Osteocyte (in vitro differentiated cells): ENCODE measurements at places on chromosomes 3 and 15.

DNA sequence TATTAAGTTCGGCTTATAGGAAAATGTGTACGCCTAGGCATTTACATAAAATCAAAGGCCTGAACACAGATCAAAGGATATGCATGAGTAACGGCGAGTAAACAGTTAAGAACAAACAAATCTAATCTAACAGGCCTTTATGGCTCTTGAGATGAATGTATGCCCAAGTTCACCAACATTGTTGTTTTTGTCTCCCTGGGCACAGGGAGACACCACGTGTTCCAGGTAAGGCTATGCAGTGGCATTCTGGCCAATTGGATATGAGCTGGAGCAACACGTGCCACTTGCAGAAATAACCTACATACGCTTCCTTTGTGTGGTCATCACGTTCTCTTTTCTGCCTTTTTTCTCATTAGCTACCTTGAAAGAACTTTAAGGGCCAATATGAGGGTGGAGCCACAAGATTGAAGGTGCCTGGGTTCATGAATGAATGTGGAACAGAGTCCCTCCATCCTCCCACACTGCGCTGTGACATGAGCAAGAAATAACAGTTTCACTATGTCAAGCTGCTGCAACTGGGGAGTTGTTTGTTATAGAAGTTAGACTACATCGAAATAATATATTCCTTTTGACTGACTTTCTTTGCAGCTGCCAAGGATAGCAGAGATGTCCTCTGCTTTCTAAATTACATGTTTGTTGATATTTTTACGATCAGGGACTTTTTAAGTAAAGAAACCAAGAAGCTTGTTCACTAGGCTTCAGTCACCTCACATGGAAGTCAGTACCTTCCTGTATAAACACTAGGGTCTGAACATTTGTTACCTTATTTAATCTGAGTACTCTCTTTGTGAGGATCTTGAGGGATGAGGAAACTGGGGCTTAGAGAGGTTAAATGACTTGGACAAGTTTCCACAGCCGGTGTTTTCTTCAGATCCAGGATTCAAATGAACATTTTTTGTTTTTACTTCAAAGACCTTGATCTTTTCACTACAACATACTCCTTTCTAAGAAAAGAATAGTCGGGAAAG is 427.5 kb upstream of the TBL1XR1 start:
- DNase-seq, result no peak

- no peak for DNase-seq
Measured at GRCh38 chr15:73589766-73590165, 43.4 kb downstream of the NPTN start.

GRCh38 chr3:72961752-72962151 is 34.9 kb upstream of the PPP4R2 start:
- no peak for DNase-seq

GRCh38 chr3:45852828-45853227 is 10.9 kb upstream of the LZTFL1 start:
- DNase-seq, result no peak

- DNase-seq, result no peak
Measured at GRCh38 chr15:69232765-69233164, 65.9 kb upstream of the PAQR5 start.

DNA sequence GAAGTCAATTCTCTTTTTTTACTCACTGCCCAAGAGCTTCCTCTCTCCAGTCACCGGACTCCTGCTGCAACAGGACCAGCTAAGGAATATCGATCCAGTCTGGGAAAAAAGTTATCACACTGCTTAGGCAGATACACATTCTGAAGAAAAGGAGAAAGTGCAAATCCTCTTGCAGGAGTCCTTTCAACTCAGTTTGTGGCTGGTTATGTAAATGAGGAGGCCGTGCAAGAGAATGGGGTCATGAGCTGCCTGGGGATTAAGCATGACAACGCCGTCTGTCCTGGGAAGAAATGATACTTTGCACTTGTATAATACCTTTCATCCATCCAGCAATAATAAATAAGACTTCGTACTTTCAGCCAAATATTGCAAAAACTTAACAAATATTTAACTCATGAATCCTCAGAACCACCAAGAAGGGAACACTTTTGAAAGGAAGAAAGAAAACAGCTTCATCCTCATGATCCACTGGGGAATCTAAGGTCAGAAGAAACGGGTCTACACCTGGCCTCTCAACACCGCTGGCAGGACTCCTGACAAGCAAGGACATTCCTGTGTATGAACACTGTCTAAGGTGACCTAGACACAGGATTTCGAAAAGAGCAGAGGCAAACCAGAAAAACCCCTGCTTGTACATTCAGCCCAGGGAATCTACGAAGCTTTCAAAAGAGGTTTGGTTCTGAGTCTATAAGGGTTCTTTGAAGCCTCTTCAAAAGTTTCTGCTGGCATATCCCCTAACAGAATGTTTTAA is 13.1 kb upstream of the WWTR1 start:
- DNase-seq, result no peak

GRCh38 chr15:38193496-38193895 is 59.1 kb upstream of the SPRED1 start:
- DNase-seq, result no peak

- DNase-seq, result peak; percentile 92
Measured at GRCh38 chr15:45200799-45201556, 13.2 kb upstream of the SHF start.

- no peak for DNase-seq
Measured at GRCh38 chr3:166569589-166569988, 732.4 kb upstream of the BCHE start.

DNA sequence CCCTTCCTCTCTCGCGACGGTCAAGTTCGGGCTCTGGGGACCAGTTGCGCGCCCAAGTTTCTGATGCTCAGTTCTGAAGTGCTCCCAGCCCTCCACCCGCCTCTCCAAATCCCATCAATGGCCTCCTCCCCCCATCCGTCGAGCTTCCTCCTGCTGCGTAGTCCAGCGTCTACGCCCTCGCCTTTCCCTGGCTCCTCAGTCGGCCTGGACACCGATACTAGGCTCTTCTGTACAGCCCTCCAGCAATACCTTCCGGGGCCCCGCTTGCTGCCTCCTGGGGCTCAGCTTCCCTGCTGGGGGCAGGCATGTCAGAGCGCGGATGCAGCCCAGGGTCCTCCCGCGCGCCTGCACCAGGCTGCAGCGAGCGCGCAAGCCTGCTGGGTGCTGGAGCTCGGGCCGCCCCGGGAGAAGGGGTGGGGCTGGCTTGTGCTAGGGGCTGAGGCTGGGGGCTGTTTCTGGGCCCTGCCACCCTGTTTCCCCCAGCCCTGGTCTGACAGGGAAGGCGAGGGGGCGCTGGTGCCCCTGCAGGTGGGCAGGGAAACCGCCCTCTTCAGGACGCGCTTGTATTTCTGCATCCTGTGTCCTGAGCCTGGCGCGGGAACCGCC is 353.3 kb upstream of the SUCLG2 start:
- no peak for DNase-seq

DNA sequence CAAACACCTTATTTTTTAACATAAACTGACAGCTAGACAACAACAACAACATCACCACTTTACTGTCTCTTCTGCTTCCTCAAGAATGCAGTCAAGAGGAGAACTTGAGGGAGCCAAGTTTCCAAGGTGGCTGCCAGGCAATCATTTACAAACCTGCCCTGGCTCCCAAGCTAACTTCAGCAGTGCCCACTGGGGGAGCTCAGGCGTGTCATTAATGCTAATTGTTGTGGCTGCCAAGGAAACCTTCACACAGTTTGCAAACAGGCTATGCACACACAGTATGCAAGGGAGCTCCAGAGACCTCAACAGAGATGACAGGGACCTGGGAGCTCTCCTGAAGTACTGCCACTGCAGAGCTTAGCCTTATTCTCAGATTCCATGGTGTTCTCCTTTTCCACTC is 2.1 kb downstream of the DZIP1L start:
- DNase-seq, result no peak

DNA sequence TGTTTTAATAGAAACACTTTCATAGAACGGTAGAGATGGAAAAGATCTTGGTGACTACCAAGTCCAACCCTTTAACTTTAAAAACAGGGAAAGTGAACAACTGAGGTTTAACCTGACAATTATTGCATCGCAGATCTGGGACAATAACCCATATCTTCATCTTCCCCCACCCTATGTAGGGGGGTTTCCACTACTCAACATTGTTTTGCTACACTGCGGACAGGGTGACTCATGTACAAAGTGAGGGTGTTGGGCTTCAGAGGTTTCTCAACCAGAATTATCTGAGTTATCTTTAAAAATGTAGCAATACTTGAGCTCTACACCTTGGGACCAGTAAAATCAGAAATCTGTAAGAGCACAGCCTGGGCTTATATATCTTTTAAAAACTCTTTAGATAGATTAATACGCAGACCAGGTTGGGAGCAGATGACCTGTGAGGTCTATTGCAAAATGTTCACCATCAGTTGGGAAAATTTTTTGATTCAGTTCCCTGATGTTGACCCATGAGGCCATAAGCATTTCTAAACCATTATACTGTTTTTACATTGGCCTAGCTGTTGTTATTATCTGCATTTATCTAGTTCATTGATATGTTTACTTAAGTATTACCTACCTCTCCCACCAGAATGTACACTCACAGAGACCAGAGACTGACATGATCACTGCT is 103.6 kb upstream of the ICE2 start:
- no peak for DNase-seq

DNA sequence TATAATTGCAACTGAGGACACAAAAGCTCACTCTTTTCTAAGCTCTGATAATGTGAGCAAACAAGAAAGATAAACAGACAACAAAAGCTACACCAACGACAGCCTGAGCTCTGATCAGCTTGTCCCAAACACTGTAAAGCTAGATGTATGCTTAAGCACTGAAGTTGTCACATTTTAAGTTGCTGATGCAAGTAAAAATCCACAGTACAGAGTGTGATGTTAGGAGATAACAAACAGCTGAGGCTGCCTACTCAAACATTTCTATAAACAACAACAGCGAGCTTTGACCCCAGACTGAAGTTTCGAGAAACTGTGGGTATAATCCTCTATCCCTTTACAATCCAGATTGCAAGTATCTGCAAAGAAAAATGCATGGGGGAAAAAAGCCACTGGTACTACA is 10.7 kb downstream of the MTHFS start:
- no peak for DNase-seq

DNA sequence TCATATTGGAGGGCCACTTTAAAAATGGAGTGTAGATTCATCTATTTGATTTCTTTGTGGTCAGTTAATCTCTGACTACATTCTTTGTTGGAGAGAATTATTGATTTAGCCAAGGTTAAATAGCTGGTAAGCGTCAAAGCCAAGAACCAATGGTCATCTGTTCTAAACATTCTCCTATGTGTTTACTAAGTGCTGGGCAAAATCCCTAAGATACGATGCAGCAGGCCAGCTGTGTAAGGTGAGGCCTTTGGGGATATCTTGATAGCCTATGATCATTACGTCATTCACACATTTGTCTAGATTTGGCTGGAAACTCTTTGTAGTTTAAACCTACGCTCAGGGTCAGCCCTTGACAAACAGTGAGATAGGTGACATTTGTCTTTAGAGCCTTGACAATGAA is 236.2 kb downstream of the NR1D2 start:
- no peak for DNase-seq

DNA sequence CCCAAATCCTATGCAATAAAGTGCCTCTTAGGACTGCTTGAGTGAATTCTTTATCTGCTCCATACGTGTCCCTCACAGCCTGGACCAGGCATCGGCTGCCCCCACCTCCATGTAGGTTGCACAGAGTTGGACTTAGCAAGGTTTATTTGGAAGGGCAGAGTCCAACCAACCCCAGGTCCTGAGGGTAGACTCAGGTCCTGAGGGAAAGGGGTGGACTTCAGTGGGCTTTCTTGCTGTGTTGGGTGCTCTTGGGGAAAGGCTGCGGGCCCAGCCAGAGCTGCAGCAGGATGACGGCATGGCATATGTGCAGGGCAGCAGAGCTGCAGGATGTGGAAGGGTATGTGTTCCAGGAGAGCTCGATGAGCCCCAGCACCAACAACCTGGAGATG is 6.5 kb downstream of the ALG3 start:
- DNase-seq, result no peak

- no peak for DNase-seq
Measured at GRCh38 chr15:63434576-63435186, 53.0 kb upstream of the CA12 start.

DNA sequence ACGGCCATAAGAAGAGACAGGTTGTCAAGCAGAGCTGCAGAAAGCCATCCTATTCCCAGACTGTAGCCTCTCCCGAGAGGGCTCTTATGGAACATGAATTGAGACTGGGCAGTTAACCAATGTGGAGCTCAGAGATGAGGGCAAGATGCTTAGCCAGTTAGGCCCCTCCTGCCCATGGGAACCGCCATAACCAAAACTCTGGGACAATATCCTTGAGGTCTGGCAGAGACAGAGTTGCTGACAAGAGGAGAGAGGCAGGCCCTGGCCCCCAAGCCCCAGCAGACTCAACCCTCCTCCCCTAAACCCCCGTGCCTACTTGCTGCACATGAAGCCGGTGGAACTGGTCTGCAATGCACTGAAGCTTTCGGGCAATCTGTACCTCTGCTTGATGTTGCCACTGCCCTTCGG is 4.8 kb downstream of the BMF start:
- no peak for DNase-seq

DNA sequence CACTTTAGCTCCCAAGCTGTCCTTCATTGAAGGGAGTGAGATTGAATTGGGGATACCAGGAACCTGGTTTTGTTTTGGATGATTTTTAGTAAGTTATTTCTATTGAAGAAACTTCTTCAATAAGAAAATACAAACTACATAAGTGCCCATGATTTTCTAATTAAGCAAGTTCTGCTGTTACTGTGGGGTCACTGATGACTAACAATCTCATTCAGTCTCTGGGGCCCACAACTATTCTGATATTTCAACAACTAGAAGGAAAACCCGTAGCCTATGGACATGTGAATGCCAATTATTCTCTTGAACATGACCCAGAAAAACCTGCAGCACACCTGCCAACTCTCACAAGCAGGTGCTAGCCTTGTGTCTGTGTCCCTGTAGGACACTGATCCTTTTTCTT is 184.6 kb downstream of the DCLK3 start:
- no peak for DNase-seq

DNA sequence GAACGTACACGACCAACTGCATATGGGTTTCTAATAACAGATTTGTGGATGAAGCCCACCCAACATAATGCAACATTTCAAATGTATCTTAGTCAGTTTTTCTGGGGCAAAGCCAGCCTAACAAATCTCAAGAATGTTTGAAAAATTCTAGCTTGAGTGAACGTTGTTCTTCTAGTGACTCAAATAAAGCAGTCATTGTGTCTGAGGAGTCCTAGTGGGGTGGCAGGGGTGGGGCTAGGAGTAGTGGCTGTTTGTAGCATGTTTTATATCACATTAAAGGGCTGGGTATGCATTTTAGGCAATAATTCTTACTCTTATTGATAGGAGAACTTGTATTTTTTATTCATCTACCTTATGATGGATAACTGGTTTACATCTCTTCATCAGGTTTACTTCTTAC is 6.0 kb downstream of the B3GNT5 start:
- no peak for DNase-seq

DNA sequence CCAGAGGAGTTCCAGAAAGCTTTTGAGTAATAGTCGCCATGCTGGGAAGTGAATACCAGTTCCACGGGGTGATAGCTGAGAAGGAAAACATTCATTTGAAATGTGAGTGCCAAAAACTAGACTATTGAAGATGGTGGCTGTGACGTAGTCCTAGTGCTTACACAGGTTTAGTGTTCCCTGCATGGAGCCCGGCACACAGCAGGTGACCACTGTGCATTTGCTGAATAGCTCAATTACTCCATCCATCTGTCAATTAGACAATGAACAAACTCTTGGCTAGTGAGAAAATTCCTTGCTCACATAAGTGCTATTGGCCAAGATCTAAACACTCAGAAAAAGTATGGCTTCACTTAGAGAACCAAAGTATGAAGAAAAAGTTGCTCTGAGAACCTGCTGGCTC is 448.1 kb upstream of the WNT5A start:
- no peak for DNase-seq

GRCh38 chr3:126261037-126261436 is 80.7 kb upstream of the ALDH1L1 start:
- peak; percentile 80 for DNase-seq
